Transverse colon (tissue), 4 donors: ENCODE measurements at places on chromosomes 16 and 17.

DNA sequence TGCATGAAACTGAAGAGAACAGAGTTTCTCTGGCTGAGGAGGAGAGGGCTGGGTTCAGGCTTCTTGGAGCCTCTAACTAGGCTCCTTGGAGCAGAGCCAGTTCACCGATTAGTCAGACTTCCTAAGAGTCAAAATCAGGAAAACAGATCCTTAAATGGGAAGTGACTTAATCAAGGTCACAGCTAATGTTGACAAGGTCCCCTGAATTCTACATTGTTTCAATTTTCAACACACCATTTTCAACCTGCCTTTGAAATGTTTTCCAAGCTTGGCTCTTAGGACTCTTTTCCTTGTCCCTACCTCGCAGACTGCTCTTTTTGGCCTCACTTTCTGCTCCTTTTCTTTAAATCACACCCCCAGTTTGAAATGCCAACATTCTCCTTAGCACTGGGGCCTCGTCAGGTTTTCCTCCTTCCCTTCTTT lies 16.3 kb downstream of the MYL4 start:
- peak overlapping the region; percentile 65 for H3K27ac ChIP-seq
- no peak overlapping the region for H3K4me3 ChIP-seq
- no peaks in the 10 kb centered on the region for H3K27me3 ChIP-seq
- peaks cover 5% of the 10 kb centered on the region for H3K4me1 ChIP-seq
- no peaks in the 10 kb centered on the region for H3K36me3 ChIP-seq
- peak; percentile 52 for DNase-seq

DNA sequence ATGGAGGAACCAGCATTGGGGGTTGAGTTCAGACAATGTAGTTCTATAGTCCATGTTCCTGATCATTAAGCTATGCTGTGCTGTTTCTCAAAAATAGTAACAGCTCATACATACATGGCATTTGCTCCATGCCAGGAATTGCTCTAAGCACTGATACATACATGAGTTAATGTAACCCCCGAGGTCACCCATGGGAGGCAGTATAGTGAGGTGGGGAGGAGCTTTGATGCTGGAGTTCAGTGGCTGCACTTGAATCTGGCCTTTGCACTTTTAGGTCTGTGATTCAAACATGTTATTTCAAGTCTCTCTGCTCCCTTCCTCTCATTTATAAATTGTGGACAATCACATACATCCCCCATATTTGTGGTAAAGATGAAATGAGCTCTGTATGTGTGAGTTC lies 223.1 kb upstream of the WSB1 start:
- H3K27me3 ChIP-seq: no peaks in the 10 kb centered on the region
- H3K4me3 ChIP-seq: no peak overlapping the region
- no peaks in the 10 kb centered on the region for H3K4me1 ChIP-seq
- H3K27ac ChIP-seq: no peak overlapping the region

GRCh38 chr17:77824780-77825280 lies 133.7 kb upstream of the TNRC6C start:
- no peaks in the 10 kb centered on the region for H3K4me1 ChIP-seq
- no peaks in the 10 kb centered on the region for H3K36me3 ChIP-seq
- no peak overlapping the region for H3K4me3 ChIP-seq
- no peaks in the 10 kb centered on the region for H3K27me3 ChIP-seq

- no peaks in the 10 kb centered on the region for H3K27me3 ChIP-seq
- peak overlapping the region; percentile 64 for H3K27ac ChIP-seq
- peak; percentile 61 for DNase-seq
Observed at GRCh38 chr16:30351586-30352419, 3.3 kb downstream of the CD2BP2 start.

- H3K4me3 ChIP-seq: no peak overlapping the region
- DNase-seq: no peak
- no peaks in the 10 kb centered on the region for H3K36me3 ChIP-seq
- H3K4me1 ChIP-seq: no peaks in the 10 kb centered on the region
Observed at GRCh38 chr17:68179236-68179925, 68.5 kb upstream of the AMZ2 start.

DNA sequence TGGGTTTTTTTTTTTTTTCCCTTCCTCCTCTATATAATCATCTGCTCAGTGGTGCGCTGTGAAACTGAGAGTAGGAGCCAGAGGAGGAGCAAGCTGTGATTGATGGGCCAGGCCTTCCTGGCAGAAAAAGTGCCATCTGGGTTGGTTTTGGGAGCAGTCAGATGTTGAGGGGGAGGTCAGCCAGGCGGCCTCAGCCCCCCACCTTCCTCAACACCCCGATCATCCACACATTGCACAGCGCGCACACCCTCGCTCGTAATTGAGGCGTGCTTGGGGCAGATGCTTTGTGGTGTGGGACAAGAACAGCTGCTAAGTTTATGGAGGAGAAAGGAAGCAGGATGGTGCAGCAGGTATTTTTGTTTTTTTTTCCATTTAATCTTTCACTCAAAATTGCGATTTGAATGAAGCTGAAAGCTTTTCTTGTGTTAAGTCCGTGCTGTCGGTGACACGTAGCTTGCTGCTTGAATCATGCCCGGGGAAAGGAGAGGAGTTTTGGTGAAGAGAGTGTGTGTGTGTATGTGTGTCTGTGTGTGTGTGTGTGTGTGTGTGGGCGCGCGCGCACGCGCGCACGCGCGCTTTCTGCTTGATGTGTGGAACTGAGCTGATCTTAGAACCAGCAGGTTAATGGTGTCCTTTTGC lies 177.4 kb downstream of the RBFOX1 start:
- H3K4me3 ChIP-seq: no peak overlapping the region
- H3K4me1 ChIP-seq: no peaks in the 10 kb centered on the region
- H3K36me3 ChIP-seq: no peaks in the 10 kb centered on the region
- no peak overlapping the region for H3K27ac ChIP-seq
- H3K27me3 ChIP-seq: no peaks in the 10 kb centered on the region
- DNase-seq: no peak

- no peak overlapping the region for H3K4me3 ChIP-seq
- peaks cover 1% of the 10 kb centered on the region for H3K36me3 ChIP-seq
- no peak for DNase-seq
- H3K27ac ChIP-seq: no peak overlapping the region
Observed at GRCh38 chr17:34201767-34202166, 53.3 kb upstream of the CCL2 start.

DNA sequence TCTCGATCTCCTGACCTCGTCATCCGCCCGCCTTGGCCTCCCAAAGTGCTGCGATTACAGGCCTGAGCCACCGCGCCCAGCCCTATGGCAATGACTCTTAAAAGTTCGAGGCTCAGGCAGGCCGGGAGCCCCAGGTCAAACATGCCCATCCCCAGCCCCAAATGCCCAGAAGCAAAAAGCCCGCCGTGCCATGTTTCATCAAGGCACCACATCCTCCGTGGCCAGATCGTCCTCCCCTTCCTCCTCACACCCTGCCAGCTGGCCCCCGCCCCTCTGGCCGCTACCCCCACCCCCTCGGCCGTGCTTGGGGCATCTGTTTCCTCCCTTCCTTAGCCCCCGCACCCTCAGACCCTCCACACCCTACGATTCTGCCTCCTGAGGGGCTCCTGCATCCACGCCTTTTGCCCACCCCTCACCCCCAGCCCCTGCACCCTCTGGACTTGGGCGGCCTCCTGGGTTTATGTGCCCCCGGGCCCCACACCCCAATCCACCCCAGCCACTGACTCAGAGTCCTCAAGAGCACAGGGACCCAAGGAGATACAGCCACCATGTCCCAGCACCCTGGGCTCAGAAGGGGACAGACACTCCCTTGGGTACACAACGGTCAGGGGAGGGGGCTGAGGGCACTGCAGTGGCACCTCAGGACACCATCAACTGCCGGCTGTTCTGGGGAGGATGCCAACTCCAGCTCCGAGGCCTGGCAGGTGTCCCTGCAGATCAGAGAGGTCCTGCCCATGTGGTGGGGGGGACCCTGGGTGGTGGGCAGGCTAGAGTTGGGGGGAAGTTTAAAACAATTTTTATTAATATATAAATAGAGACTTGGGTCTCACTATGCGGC lies 7.1 kb downstream of the CTRB1 start:
- DNase-seq: no peak
- no peak overlapping the region for H3K27ac ChIP-seq
- peaks cover 8% of the 10 kb centered on the region for H3K27me3 ChIP-seq
- peaks cover 11% of the 10 kb centered on the region for H3K36me3 ChIP-seq
- no peaks in the 10 kb centered on the region for H3K4me1 ChIP-seq

- H3K4me3 ChIP-seq: no peak within 1 kb of the TSS
- peaks cover 13% of the 10 kb centered on the region for H3K4me1 ChIP-seq
- H3K27me3 ChIP-seq: no peaks in the 10 kb centered on the region
Observed at GRCh38 chr16:3654249-3654991, at the start of gene DNASE1. DNASE1 (plus strand) TSS chr16:3654691; CDS start chr16:3655374, 683 bp downstream.

DNA sequence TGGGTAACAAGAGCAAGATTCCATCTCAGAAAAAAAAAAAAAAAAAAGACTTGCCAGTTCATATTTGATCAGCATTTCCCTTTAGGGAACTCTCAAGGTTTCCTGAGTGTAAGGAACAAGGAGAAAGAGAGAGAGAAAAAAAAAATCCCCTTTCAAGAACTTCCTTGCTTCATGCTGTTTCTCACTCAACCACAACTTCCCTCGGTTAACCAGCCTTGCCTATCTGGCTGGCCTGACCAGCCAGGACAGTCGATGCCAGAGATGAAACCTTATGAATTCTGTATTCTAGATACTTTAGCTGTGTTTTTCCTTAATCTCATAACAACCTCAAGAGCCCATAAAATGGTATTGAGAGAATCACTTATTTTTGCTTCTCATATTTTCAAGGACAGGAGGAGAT lies 2.6 kb upstream of the N4BP1 start:
- no peaks in the 10 kb centered on the region for H3K36me3 ChIP-seq
- no peak overlapping the region for H3K4me3 ChIP-seq
- H3K4me1 ChIP-seq: peaks cover 16% of the 10 kb centered on the region
- peak overlapping the region; percentile 97 for H3K27ac ChIP-seq

- H3K27me3 ChIP-seq: no peaks in the 10 kb centered on the region
- H3K4me1 ChIP-seq: no peaks in the 10 kb centered on the region
- no peak overlapping the region for H3K27ac ChIP-seq
Observed at GRCh38 chr16:303760-304505, 21.0 kb downstream of the PDIA2 start.

DNA sequence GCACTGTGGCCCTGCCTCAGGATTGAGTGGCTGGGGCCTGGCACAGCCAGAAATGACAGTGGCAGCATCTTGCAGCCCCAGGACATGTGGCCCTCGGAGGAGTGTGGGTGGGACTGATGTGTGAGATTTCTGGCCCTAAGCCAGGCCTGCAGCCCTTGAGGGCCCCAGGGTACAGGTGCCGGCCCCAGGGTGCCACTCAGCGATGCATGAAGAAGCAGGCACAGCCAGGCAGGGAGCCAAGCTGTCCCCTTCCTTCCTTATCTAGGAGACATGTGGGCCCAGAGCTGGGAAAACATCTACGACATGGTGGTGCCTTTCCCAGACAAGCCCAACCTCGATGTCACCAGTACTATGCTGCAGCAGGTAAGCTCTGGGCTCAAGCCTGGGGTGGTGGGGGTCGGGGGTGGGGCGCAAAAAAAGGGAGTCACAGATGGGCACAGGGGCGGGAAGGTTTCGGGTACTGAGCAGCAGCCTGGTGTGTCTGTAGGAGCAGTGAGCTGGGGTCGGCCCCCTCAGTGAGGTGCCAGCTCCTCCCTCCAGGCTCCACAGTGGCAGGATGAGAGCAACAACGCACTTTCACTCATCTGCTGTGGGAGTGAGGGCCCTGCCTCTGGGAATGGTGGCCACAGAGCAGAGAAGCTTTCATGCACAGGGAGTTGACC lies 4.1 kb downstream of the ACE start:
- H3K27me3 ChIP-seq: peaks cover 13% of the 10 kb centered on the region
- no peak overlapping the region for H3K4me3 ChIP-seq
- no peak overlapping the region for H3K27ac ChIP-seq
- no peak for DNase-seq

GRCh38 chr17:46929413-46929812 lies 6.5 kb downstream of the GOSR2 start:
- no peak overlapping the region for H3K27ac ChIP-seq
- no peaks in the 10 kb centered on the region for H3K27me3 ChIP-seq
- no peak for DNase-seq
- peaks cover 16% of the 10 kb centered on the region for H3K4me1 ChIP-seq

DNA sequence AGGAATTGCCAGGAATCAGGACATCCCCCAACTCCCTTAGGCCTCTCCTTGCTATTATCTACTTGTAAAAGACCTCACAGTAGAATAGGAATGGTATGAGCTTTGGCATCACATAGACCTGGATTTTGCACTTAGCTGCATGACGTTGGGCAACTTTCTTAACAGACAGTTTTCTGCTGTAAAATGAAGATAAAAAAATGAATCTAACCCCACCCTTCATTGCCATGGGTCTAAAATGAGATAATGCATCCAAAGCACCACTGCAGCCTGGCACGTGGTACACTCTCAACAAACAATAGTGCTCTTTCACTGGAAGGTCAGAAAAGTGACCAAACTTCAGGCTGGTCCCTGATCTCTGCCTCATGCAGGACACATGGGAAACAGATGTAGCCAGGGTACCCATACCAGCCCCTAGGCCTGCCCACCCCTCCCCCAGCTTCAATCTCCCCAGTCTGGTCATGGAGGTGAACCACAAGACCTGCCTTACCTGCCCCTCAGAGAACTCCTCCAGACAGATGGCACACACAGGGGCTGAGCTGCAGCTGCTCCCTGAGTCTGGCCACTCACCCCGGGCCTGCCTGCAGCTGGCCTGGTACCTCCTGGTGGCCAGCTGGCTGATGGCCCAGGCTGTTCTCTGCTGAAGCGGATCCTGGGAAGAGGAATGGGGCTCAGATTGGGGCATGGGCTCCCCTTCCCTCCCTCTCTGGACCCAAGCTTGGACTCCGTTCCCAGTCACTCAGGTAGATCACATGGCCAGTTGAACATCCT lies 8.5 kb upstream of the SUPT4H1 start:
- no peak overlapping the region for H3K4me3 ChIP-seq
- no peaks in the 10 kb centered on the region for H3K36me3 ChIP-seq
- H3K27ac ChIP-seq: no peak overlapping the region
- H3K4me1 ChIP-seq: peaks cover 20% of the 10 kb centered on the region
- no peak for DNase-seq

DNA sequence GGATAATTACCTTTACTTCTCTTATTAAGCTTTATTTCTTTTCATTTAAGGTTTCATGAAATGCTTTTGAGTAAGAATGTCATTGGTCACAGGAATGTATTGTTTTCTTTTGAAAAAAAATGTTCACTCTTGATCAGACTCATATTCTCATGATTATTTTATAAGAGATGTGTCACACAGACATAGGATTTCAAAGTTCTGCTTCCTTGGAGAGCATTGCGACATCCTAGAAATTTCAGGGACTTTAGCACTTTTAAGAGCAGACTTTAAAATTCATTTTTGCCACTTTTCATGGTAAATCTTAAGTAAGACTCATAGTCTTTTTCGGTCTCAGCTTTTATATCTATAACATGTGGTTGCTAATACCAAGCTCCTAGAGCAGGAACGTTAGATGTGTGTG lies 314.7 kb downstream of the CDH8 start:
- H3K36me3 ChIP-seq: no peaks in the 10 kb centered on the region
- no peak overlapping the region for H3K4me3 ChIP-seq
- H3K27ac ChIP-seq: no peak overlapping the region
- H3K4me1 ChIP-seq: no peaks in the 10 kb centered on the region
